ENCODE measurements at places on chromosomes 1 and 21.

DNA sequence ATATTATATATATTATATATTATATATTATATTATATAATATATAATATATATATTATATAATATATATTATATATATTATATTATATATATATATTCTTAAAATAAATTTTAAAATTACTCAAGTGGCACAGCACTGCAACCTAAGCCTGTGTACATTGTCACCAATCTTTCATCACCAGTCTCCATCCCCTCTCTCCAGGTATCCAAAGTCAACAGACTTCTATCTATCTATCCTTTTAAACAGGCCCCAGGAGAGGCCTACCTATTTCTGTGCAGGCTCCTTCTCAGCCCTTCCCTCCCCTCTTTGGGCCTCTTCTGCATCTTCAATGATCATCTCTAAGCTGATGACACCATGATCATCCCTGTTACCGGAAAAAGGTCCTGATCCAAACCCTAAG, 111.7 kb downstream of the RHOU start:
- no peak for DNase-seq

DNA sequence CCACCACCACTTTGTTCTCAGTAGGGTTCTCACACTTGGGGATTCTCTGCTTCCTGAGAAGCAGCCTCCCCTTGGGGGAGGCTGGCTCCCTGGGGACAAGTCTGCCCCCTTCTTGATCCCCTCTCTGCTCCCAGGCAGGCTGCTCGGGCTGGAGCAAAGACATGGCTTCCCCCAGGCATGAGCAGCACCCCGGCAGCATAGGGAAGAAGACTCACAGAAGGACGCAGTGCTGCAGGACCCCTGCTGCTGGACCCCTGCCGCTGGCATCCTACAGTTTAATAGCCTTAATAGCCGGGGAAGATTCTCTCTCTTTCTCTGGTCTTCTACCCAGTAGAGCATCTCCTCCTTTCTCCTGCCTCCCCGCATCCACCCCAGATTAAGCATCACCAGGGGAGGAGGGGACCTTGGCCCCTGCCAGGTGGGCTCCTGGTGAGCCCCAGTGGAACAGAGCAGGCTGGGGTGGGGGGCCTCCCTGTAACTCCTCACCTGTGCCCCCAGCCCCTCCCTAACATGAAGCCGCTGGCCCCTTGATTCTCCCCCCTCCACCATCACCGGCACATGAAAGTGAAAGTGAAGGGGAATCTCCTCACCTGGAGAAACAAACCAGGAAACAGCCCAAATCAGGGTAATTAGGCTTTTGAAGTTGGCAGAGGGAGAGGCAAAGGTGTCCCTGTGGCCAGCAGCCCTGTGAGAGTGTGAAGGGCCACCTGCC, 2.5 kb downstream of the WNT3A start:
- DNase-seq: peak; percentile 49

GRCh38 chr1:199221371-199222150, 582.7 kb downstream of the PTPRC start:
- no peak for DNase-seq

DNA sequence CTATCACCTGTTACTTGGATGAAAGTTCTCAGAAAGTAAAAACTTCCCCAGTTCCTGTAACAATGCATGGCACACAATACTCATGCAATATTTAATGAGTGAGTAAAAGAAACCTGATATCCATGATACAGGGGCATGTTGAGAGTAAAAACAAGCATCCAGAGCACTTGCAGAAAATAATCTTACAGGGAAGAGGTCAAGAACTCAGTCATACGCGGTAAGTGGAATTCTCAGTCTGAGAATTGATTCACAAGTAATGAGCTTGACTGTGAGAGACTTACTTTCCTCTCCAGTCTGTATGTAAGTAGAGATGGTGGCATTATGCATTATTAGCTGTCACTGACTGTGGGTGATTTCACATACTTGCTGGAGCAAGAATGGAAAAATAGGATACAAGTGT, 976.9 kb downstream of the BRINP3 start:
- DNase-seq: no peak

DNA sequence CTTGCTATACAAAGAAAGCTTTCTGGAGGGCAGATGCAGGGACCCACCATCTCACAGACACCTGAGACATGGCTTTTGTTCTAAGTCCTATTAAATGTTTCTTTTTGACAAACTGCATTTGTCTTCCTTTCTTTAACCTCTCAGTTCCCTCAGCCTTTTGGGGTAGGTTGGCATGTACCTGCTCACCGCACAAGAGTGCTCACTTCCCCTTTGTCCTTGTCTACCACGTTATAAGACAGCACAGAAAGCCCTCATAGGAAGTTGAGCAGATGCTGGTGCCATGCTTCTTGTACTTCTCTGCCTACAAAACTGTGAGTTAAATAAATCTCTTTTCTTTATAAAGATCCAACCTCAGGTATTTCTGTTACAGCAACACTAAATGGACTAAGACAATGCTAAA, 31.9 kb upstream of the RGS21 start:
- no peak for DNase-seq

DNA sequence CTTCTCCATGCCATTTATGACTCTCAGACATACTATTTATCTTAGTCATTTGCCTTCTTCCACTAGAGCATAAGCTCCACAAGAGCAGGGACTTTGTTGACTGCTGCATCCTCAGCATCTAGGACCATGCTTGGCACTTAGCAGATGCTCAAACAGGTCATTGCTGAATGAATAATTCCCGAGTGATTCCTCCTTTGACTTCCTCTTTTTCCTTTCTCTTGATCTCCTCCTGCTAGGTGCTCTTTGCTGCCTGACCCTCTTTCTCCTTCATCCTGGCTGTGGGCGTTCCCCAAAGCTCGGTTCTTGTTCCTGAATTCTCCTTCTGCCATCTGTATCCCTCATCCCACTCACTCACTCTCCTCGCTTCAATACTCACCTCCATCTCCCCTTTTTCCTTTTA, 23.5 kb downstream of the SYT6 start:
- DNase-seq: no peak

GRCh38 chr1:107327446-107327845, 186.6 kb downstream of the NTNG1 start:
- no peak for DNase-seq

- no peak for DNase-seq
Observed at GRCh38 chr1:66312271-66312990, 221.5 kb upstream of the SGIP1 start.

DNA sequence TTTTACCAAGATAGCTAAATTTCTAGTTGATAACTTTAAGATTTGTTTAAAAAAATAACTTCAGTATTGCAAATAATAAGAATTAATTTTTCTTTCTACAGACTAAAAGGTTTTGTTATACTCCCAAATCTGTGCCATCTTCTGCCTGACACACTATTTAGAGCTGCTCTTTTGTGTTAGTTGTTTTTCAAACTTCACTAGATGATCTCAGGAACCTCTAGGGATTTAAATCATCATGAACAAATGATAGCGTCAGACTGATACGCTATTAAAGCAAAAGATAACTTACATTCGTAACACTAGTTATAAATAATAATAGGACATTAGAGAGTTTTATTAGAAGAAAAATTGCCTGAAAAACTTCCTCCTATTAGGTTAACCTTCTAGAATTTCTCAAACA, 243.1 kb upstream of the CXADR start:
- DNase-seq: no peak

DNA sequence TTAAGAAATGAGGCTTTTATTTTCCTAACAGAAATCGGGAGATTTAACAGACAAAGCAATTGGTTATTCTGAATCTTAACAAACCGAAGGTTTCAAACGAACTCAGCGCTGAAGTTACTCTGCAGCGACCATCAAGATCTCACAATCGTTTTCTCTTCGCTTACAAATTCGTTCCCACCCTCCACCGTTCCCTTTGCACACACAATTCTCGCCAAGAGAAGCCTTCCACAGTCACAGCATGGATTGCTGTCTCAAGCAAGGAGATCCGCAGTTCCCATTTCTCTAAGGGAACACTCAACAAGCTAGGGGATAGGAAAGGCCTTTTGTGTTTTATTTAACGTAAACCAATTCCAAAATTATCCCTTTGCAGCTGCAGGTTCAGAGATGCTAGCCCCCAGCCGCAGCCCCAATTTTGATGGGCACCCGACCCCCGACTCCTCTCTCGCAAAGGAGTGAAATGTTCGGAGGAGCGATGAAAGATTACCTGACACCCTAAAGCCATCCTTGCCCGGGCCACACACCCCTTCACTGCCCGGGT, 755 bp downstream of the FBXO42 start:
- DNase-seq: no peak

DNA sequence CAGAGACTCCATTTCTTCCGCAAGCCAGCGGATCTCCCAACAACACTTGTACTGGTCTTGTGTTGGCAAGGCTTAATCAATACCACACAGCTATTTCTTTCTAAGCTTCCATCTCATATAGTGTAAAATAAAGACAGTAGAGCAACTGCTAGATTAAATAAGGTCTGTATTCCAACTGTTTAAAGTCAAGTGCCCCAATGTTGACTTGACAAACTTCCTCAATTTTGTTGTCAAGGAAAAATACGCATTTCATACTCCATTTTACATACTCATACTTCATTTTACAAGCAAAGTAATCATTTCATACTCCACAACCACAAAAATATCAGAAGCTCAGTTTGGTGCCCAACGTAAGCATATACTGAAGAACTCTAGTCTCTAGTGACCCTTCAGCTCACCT, 143.0 kb downstream of the RERE start:
- DNase-seq: no peak

DNA sequence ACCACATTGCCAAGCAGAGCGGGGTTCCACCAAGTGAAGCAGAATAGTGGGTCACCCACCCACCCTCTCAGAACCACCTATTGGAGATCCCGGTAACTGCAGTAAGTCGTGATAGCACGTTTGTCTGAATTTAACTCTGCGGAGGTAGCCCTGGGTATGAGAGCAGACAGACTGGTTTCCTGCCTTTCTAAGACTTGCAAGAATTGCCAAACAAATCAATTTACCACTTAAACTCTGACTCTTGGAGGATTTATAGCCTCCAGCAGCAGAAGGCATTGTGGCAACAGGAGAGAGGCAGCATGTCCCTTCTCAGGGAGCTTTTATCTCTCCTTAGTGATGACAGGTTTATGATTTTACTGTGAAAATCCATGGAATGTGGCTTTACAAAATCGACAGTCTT, 287.9 kb upstream of the FMN2 start:
- DNase-seq: no peak

- DNase-seq: no peak
Observed at GRCh38 chr1:91700771-91701471, 185.0 kb downstream of the TGFBR3 start.

- DNase-seq: no peak
Observed at GRCh38 chr1:28631713-28632112, 11.2 kb downstream of the TAF12 start.

GRCh38 chr1:116465845-116466685, 93.0 kb downstream of the ATP1A1 start:
- no peak for DNase-seq

GRCh38 chr1:23793018-23793781, 2.3 kb downstream of the LYPLA2 start:
- no peak for DNase-seq

DNA sequence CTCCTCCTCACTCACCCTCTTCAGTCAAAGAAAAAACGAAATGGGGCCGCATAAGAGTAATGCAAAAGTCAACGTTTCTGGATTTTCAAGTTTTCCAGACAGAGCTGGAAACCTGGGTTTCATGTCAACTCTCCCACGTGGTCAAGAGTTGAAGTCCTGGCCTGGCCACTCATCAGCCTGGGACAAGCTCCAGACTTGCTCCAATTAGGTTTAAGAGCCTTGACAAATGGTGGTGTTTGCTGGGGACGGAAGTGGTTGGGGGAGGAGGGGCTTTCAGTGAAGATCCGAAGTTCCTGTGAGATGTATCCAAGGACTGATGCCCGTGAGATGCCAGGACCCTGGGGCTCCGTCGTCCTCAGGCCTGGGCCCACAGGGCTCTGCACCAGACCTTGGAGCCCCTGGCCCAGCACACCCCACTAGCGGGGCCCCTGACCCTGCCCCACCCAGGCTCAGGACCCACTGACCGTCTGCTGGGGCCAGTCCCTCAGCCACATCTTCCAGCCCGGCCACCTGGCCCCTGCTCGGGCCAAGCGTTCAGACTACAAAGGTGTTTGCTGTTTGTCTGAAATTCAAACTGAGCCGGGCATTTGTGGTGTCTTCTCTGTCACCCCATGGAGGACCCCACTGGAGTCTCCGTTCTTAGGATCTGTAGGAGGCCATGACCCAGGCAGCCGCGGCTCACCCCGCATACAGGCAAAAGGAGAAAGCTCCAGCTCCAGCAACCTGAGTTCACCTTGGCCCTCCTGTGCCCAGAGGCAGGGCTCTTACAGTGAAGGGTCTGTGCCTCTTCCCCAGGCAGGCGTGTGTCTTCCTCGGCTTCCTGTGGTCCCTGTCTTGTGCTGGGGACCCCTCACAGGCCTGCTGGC, 53.3 kb downstream of the SIK1 start:
- no peak for DNase-seq

GRCh38 chr1:92838519-92838918, 6.7 kb downstream of the RPL5 start:
- no peak for DNase-seq

- DNase-seq: no peak
Observed at GRCh38 chr1:31609514-31610118, 7.9 kb upstream of the HCRTR1 start.

- no peak for DNase-seq
Observed at GRCh38 chr1:172870901-172871606, 179.7 kb downstream of the TNFSF18 start.

- no peak for DNase-seq
Observed at GRCh38 chr1:230713915-230714764, at the start of gene AGT. Gene AGT, minus strand, starts transcription at chr1:230714122. Its CDS starts 3,299 bp downstream, at chr1:230710823.

DNA sequence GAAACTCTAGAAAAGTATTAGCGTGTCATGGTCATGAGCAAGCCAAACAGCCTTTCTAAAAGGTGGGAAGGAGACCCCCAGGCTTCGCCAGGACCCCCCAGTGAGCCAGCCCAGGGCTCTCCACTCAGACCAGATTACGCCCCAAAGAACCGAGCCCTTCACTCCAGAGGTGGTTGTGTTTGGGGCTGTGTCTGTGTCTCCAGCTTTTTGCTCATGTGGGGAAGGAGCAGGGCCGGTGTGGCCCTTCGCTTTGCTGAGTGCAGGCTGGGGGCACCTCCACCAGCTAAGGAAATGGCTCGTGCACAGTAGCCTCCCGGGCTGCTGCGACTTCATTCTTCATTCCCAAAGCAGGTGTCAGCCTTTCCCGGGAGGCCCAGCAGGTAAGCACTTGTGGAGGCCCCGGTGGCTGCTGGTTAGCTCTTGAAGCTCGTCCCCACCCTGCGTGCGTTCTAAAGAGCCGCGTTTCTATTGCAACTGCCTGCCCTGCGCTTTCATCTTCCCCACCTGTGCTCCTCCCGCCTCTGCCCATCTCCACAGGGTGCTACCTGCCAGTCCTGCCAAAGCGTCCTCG, 531 bp downstream of the TSPEAR start:
- DNase-seq: peak; percentile 58

DNA sequence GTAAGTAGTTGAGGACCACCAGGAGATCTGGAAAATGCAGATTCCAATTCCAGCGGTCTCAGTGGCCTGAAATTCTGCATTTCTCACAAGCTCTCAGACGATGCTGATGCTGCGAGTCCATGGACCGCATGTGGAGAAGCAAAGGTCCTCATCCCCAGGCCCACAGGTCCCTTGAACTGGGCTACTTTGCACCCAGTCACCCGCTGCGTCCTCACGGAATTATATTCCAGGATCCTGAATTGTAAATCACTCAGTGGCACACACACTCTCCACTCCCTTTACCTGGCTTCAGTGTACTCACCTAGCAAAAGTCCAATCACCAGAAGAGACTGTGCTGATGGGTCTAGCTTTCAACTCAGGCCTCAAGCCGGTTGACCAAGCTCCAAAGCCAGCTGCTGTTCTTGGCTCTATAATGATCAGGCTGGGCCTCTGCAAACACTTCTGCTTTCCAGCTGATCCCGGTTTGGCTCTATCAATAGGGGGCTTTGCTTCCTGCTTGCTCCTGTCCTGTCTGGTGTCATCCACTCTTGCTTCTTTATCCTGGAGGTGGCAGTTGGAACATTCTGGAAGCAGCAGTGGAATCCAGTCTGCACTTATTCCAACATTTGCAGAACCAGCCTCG, 904 bp upstream of the RPL22 start:
- no peak for DNase-seq
